ENCODE measurements at places on chromosomes 3 and 15.

- no peak for DNase-seq
Measured at GRCh38 chr15:64630396-64631107, 144.8 kb downstream of the RBPMS2 start.

- DNase-seq = no peak
Measured at GRCh38 chr3:138127636-138128365, 4.4 kb downstream of the A4GNT start.

DNA sequence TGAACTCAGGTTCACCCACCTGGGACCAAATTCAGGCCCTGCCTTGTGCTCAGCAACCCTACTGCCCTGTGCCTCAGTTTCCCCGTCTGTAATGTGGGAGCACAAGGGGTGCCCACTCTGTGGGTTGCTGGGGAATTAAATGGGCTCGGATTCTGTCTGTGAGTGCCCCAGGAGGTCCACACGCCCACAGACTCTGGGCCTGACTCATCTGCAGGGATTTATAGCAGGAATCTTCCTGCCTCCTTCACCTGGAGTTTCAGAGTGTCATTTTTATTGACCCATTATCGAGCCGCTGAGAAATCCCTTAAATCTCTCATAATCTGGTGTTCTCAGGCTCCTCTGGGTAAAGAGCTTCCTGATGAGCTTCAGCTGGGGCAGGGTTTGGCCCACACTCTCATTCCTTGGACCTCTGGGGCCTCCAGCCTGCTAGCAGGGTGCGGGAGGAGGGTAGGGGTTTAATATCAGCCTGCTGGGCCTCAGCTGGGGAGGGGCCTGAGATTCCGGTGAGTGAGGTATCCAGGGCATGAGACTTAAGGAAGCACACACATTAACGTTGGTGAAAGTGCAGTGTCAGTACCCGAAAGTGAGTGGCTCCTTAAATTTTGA is 16.4 kb downstream of the C3orf18 start:
- no peak for DNase-seq

DNA sequence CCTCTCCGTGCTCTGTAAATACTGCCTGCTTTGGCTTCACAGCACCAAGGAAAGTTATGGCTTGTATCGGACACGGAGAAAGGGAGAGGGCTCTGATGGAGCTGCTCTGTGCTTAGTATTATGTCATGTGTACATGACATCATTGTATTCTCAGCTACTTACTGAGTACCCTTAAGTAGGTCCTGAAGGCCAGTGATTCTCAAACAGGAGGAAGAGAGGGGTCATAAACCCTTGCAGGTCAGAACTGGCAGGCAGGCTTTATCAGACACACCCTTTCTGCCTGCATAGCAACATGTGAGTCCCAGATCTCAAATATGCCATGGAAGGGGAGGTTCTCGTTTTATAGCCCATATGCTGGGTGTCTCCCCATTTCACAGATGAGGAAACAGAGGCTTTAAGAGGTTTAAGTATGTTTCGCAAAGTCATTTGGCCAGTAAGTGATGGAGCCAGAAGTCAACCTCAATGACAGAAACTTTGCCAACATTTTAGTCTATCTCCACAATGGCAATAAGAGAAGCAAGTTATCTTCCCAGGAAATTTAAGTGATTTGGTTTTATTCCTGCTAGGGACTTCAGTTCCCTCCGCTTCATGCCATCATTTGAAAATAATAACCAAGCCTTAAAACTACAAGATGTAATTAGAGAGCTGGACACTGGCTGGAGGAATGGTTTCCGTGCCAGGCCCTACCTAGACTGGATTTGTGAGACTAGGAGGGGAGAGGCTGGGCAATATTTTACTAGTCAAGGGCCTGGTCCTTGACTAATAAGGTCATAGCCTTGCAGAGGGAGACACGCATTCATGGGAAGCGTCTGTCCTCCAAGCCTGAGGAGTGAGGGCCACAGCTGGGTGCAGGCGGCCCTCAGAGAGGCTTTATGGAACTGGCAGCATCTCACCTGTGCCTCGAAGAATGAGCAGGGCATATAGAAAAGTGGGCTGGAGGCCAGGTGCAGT is 133.0 kb downstream of the XXYLT1 start:
- DNase-seq = no peak

All from NCI-H524 treated with DMSO at 0.1 percent for 48 hours (cell line).